ENCODE measurements at places on chromosomes 6 and 20.
A peak's percentile ranks its signal among the peaks of the same experiment; 100 is the strongest.

GRCh38 chr20:17725094-17725835 is 25.5 kb downstream of the BANF2 start:
- no peak for DNase-seq

DNA sequence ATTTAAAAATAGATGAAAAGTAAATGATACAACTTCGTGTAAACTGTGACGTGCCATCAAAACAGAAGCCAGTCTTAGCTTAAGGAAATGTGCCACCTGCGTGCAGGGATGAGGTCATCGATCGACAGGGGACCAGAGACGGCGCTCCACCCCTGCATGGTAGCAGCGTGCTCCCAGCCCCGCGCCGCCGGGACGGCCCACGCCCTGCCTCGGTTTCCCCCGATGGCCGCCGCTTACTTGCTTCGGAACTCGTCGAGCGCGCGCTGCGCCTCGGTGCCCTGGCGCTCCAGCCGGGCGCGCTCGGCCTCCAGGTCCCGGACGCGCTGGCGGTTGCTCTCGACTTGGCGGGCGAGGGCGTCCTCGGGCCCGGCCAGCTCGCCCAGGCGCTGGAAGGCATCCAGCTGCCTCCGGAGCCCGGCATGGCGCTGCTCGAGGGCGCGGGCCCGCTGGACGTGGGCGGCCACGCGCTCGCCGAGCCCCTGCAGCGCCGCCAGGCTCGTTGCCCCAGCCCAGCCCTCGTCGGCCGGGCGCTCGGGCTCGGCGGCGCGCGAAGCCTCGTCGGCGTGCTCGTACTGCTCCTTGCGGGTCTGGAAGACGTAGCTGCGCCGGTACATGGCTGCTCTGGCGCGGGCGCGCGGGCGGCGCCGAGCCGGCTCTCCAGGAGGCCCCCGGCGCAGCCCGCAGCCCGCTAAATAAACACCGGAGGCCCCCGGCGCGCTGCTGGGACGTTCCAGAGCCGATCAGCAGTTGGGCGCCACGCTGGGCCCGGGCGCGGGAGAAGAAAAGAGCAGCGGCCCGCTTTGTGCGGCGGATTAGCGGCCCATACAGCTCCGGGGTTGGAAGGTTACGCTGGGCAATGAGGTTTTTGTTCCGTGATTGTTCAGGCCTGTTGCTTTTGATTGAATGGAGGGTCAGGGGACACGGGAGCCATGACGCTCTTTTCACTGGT is at the start of gene BFSP1:
TSS of gene BFSP1 (minus strand) at position 664 of the 949 bp plus-strand sequence. CDS start at position 614, 50 bp downstream.
- peak; percentile 41 for DNase-seq

DNA sequence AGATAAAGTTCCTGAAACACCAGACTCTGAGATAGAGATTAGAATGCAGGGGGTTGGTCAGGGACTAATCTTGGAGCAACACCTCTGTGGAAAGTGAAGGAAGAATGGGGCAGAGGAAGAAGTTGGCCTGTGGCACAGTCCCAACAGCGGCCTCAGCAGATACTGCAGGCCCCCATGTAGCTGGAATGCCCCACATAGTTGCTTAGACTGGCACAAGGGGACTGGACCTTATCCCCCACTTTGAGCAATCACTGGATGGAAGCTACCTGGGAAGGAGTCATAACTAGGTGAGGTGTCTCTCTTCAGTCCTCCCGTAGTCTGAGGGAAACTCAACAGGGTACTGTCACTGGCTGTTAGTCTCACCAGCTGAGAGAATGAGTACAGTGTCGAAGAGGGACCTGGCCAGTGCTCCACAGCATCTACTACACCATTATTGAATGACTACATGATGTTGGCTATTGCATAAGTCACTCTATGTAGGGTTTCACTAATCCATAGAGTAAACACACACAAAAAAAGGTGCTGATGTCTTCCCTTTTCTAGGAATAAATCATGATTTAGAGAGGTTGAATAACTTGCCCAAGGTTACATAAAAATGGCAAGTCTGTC is 47.5 kb downstream of the ADGRG6 start:
- no peak for DNase-seq

DNA sequence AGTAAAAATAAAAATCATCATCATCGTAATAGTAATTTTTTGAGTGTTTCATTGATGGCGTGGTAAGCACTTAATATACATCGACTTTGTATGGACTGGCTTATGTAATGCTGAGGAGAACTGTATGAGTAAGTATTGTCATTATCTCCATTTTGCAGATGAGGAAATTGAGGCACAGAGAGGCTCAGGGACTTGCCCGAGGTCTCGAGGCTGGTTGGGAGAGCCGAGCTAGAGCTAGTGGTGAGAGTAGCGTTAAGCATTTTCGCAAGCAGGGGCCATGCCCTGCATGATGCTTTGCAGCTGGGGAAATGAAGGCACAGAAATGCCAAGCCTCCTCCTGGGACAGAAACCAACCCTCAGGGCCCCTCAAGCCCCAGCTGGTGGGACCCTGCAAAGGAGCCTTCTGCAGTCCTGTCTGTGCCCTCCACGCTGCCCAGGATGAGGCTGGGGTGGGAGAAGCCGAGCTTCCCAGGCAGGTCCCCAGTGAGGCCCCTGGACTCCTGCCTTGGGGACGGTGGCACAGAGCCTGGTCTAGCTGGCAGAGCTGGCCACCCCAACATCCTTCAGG is 31.1 kb upstream of the STX16 start:
- DNase-seq, result no peak

DNA sequence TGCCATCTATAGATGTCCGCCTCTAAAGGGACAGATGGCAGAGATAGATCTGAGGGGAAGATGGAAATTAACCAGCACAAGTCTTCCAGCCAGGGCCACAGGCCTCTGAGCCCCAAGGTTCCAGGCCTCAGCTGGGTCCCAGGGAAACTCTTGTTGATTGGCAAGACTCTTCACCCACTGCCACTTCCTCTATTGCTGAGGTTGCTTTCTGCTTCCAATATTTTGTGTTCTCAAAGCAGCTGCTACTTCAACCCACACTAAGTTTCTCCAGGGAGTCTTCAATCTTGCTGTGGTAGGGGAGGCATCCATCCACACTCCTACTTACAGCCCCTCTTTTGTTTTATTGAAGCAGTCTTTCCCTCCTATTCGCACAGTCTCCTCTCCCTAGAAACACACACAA is 36.4 kb upstream of the SASH1 start:
- DNase-seq, result peak; percentile 29

GRCh38 chr6:22612236-22612635 is 42.9 kb downstream of the HDGFL1 start:
- no peak for DNase-seq

DNA sequence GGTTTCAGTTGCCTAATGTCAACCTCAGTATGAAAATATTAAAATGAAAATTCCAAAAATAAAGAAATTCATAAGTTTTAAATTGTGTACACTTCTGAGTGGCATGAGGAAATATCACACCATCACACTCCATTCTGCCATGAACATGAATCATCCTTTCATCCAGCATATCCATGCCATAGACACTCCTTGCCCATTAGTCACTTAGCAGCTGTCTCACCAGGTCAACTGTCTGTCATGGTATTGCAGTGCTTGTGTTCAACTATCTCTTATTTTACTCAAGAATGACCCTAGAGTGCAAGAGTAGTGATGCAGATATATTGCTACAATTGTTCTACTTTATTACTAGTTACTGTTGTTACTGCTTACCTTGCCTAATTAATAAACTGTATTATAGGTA is 712.4 kb downstream of the EPHA7 start:
- no peak for DNase-seq

GRCh38 chr6:104537180-104537579 is 322.5 kb downstream of the HACE1 start:
- DNase-seq, result no peak

- no peak for DNase-seq
Observed at GRCh38 chr20:1813101-1813529, 82.1 kb upstream of the SIRPA start.

DNA sequence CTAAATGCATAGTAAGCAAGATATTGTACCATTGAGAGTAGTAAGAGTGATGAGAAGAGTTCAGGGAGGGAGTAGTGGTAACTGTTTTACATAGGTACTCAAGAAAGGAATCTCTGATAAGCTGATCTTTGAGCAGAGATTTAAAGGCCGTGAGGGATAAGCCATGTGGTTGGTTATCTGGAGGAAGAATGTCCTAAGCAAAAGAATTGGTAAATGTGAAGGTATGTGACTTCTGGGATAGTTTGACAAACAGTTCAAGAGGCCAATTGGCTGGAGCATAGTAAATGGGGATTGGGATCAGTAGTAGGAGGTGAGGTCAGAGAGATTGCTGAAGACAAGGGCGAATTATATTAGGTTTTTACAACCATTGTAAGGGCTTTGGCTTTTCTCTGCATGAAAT is 40.1 kb downstream of the PLCB1 start:
- DNase-seq, result no peak

DNA sequence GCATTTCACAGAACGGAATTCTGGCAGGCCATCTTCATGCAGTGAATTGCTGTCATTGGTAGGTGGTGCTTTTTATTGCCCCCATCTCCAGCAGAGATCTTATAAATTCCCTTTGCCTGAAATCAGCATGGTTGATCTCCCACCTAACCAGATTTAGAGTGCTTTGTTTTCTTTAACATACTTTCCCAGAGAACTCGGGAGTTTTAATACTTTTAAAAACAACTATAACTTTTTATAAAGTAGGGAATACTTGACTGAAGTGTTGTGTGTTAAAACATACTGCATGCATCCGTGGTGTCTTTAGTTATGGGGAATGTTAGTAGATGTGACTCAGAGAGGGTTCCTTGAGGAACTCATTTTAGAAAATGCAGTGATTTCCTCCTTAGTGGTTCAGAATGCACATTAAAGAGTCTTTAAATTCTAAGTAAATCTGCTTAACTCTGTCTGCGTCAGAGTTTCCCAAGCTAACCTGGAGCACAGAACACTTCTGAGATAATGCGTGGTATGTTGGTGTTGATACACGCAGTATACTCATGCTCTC is 54.9 kb downstream of the AKAP12 start:
- no peak for DNase-seq

GRCh38 chr6:147903321-147903720 is 394.8 kb downstream of the SAMD5 start:
- no peak for DNase-seq

DNA sequence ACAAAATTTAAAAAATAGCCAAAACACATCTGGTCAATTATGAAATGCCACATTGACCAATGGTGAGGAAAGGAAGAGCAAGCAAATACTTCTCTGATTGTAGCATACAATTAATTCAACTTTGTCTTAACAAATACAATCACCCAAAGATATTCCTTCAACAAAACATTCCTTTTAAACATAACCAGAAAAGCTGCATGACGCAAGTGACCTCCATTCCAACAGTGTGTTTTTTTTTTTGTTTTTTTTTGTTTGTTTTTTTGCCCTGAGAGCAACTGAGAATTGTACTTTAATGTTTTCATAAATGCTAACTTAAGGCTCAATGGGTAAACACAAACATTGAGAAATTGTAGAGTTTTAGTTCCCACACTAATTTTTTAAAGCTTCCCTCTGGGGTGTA is 184.4 kb downstream of the PTPRK start:
- DNase-seq, result no peak

GRCh38 chr6:42368181-42368580 is 83.5 kb downstream of the TRERF1 start:
- peak; percentile 76 for DNase-seq

DNA sequence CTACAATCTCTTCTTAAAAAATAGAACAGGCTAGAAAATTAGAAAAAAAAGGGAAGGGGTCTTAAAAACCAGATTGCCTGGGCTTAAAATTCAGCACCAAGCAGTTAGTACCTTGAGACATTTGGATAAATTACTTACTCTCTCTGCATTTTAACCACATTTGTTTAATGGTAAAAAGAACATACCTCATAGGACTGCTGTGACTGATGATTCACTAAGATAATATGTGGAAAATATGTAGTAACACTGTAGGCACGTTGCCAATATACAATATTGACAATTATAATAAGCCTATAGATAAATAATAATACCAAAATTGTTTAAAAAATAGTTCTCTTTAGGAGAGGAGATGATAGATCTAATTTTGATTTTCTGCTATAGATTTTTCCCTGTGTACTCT is 750.4 kb downstream of the TENT5A start:
- DNase-seq, result no peak

GRCh38 chr6:148195511-148195910 is 147.1 kb upstream of the SASH1 start:
- no peak for DNase-seq

DNA sequence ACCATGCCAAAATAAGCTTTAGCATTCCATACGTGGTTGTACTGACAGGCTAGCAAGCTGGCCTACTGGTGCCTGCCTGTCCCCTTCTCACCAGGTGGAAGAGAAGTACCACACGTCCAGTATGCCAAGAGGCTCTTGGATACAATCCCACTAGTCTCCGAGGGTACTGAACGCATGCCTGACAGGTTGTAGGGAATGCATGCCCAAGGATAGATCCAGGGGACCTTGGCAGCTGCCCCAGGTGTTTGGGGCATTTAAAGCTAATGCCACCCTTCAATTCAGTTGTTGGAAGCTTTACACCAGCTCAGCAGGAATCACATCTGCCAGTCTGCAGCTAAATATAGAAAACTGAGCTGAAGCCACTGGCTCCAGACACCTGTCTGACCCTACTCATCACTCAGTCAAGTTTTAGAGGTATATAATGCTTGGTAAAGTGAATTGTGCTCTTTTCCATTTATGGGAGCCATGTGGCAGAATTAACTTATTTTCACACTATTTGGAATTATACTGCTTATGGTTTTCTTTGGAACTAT is 4.9 kb downstream of the TUBB2B start:
- no peak for DNase-seq

DNA sequence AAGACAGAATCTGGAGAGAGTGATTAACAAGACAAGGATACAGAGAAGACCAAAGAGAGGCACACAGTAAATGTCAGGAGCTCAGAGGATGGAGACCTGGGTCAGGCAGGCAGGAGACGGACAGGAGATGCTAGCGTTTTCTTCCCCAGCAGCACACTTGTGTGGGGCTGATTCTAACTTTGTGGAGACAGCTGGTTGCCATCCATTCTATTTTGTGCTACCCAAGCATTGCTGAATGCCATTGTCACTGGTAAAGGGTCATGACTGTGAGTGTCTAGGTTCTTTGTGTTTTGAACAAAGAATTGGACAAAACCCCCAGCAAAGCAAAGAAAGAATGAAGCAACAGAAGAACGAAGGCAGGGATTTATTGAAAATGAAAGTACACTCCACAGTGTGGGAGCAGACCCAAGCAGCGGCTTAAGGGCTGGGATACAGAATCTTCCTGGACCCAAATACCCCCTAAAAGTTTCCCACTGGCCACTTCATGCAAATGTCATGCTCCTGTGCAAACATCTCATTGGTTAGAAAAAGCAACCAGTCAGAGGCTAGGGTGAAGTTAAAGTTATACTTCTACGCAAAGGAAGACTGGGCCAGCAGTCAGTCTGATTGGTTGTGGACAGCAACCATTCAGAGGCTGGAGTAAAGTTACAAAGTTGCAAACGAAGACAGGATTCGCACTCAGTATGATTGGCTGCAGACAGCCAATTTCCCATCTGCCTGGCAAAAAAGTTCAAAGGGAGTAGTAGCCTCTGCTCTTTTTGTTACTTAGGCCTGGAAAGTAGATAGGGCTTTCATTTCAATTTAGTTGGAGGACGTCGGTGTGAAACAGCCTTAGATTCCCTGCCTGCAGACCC is 17.5 kb downstream of the PTK7 start:
- DNase-seq, result peak; percentile 61

- DNase-seq, result no peak
Observed at GRCh38 chr6:44386929-44387345, 569 bp upstream of the CDC5L start.

GRCh38 chr6:132504757-132505156 is 8.2 kb downstream of the STX7 start:
- DNase-seq, result no peak

- no peak for DNase-seq
Observed at GRCh38 chr20:51111290-51111689, 88.4 kb upstream of the KCNG1 start.

Data from suppressor macrophage treated with lipopolysaccharide for 1 hour (primary cell).